ENCODE measurements at places on chromosomes 11 and 22. TPM values are rescaled to one million over a fixed set of nuclear protein-coding genes. Genes with fewer than 3 reads are reported as not detected.

KLHL35 gene
- not detected for total RNA-seq

- H3K4me1 ChIP-seq: no peaks in the 10 kb centered on the region
- no peak overlapping the region for H3K27ac ChIP-seq
- ATAC-seq: no peak
- H3K4me3 ChIP-seq: no peak overlapping the region
- no peaks in the 10 kb centered on the region for H3K36me3 ChIP-seq
Observed at GRCh38 chr11:109864834-109865547, 228.2 kb upstream of the ZC3H12C start.

GRCh38 chr22:44669561-44669976, 32.4 kb upstream of the PRR5 start:
- no peaks in the 10 kb centered on the region for H3K36me3 ChIP-seq
- peaks cover 32% of the 10 kb centered on the region for H3K27me3 ChIP-seq
- no peak overlapping the region for H3K27ac ChIP-seq

- no peak overlapping the region for H3K27ac ChIP-seq
- peaks cover 20% of the 10 kb centered on the region for H3K4me1 ChIP-seq
- no peaks in the 10 kb centered on the region for H3K36me3 ChIP-seq
- H3K27me3 ChIP-seq: no peaks in the 10 kb centered on the region
- no peak for ATAC-seq
Observed at GRCh38 chr11:12363373-12363772, 14.0 kb upstream of the PARVA start.

DNA sequence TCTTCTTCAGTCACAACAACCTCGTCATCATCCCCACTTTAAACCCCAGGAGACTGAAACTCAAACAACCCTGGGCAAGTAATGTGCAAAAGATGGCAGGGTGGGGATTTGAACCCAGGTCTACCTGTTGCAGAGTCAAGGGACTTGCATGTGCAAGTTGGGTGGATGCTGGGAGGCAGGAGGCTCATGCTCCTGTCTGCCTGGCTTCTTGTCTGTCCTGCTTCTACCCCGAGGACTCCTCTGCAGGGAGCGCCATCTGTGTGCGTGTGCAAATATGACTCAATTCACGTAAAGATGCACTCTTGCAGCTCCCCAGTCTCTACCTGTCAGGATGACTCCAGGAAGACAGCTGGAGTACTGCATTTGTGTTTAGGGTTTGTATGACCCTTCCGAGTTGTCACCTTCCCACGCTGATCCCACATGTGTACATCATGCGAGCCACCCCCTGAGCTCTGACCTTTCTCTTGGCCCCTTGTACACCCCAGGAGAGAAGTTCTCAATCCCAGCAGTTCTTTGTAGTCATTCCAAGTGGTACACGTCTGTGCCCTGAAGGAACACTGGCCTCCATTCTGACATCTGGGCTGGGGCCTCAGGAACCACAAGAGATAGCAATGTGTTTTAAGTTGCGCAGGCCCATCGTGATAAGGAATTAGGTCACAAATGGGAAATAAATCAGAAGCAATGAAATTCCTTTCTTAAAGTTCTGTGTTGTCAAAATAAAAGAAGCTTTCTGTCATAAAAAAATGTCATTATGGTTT, 95.7 kb downstream of the CWC15 start:
- peaks cover 78% of the 10 kb centered on the region for H3K36me3 ChIP-seq
- no peak for ATAC-seq
- no peak overlapping the region for H3K4me3 ChIP-seq
- no peaks in the 10 kb centered on the region for H3K27me3 ChIP-seq
- peaks cover 8% of the 10 kb centered on the region for H3K4me1 ChIP-seq

DNA sequence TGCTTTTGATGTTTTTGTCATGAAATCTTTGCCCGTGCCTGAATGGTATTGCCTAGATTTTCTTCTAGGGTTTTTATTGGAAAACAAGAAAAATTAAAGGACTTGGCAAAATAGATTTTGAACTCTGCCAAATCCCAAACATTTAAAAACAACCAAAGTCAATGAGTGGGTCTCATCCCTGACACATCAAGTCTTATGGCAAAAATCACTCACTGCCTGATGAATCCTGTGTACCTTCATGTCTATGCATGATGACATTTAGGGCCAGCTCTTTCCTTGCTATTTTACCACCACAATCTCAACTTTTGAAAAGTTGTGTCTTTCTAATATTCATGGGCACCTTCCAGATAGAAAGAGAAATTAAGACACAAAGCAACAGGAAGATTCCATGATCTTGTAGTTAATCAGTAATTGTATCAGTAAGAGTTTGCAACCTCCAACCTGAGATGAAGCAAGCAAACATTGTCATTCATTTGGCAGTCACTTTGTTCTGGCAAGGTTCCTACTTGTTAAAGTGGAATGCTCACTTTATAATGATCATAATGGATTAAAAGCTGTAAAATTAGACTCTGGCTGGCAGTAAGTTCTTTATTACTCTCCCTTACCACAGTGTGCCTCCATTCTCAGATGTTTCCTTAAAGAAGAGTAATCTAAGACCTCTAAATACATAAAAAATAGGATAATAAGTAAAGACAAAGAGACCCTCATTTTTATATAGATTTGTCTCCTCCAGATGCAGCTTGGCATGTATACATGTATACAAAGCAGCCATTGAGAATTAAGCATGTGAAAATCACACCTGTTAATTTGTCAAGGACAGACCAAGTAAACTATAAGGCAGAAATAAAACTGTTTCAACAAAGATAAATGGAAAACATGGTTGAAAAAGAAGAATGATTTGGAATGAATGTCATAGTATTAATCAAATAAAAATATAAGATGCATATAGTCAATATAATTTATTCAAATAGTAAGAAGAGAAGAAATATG, 51.6 kb downstream of the ETS1 start:
- no peak for ATAC-seq
- no peak overlapping the region for H3K27ac ChIP-seq
- no peak overlapping the region for H3K4me3 ChIP-seq

GRCh38 chr22:47190276-47190956, 428.0 kb downstream of the TBC1D22A start:
- no peak overlapping the region for H3K27ac ChIP-seq
- no peaks in the 10 kb centered on the region for H3K36me3 ChIP-seq
- H3K4me1 ChIP-seq: no peaks in the 10 kb centered on the region
- peaks cover 8% of the 10 kb centered on the region for H3K27me3 ChIP-seq

GRCh38 chr11:38156495-38157146, 1558.6 kb upstream of the RAG2 start:
- no peaks in the 10 kb centered on the region for H3K27me3 ChIP-seq
- H3K27ac ChIP-seq: no peak overlapping the region
- no peak overlapping the region for H3K4me3 ChIP-seq
- no peaks in the 10 kb centered on the region for H3K36me3 ChIP-seq

All from gastroesophageal sphincter (tissue), 4 donors.